Natural killer cell treated with Interleukin-12 subunit alpha and Interleukin-12 subunit beta and Interleukin-15 and Interleukin-18, amount 100 ng/mL, for 72 hours (primary cell): ENCODE measurements at places on chromosomes 16 and 17. TPM values are rescaled to one million over a fixed set of nuclear protein-coding genes. Genes with fewer than 3 reads are reported as not detected.

TSPOAP1 gene
- 82.3 TPM for total RNA-seq

ALG1 gene
- 24.3 TPM for total RNA-seq

ADGRG1 gene
- 13.7 TPM for total RNA-seq

KRT28 gene
- total RNA-seq, result not detected

SULT1A1 gene
- total RNA-seq, result 4.4 TPM
